ENCODE measurements at places on chromosomes 12 and 14.

DNA sequence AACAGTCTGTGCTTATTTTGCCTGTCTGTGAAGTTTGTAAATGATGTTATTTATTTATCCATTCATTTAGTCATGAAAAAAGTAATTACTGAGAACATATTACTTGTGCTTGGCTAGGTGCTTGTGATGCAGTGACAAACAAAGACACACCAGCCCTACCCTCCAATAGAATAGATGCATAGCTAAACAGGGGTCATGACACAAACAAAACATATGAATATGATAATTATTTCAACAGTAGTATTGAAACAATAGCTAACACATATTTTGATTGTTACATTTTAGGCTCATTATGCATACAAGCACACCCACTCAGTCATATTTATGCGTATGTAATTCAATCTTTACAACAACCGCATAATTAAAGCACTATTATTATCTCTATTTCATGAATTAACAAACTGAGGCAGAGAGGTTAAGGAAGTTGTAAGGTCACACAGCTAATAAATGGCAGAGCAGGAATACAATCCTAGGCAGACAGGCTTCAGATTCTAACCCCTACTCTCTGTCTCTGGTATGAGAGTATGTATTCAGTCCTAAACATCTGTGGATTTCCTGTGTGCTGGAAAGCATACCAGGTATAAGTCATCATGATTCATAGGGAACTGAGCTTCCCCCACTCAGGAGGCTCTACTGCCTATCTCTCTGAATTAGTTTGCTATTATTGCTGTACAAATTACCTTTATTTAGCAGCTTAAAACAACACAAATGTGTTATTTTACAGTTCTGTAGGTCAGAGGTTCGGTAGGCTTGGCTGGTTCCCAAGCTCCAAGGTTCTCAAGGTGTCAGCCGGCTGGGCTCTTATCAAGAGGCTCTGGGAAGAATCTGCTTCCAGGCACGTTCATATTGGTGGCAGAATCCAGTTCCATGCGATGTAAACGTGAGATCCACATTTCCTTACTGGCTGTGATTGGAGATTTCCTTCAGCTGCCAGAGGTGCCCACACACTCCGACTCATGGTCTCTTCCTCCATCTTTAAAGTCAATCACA is 509.4 kb downstream of the GALC start:
- no peak for DNase-seq

- DNase-seq: no peak
Measured at GRCh38 chr14:105458571-105458970, 16.1 kb upstream of the CRIP2 start.

DNA sequence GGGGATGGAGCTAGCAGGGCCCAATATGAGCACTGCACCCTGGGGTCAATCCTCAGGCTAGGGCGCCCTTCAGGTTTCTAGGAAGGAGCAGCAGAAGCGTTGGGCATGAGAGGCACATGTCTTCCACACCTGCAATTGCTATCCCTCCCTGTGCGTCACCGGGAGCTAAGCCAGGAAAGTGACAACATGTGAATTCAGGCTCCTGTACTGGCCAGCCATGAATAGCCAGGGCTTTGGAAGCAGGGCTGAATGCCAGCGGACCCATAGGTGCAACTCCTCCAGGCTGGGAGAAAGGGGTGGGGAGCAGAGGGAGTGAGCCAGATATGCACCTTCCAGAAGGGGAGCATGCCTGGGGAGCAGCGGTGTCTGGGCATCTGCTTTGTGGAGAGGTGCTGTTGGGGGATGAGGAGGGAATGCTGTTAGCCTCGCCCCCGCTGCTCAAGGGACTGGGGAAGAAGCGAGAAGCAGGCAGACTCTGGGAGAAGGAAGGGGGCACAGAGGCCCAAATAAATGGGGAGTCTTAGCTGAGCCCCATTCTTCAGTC is 6.1 kb downstream of the HOXC5 start:
- DNase-seq: no peak

GRCh38 chr12:42617622-42618021 is 28.1 kb upstream of the PRICKLE1 start:
- no peak for DNase-seq

DNA sequence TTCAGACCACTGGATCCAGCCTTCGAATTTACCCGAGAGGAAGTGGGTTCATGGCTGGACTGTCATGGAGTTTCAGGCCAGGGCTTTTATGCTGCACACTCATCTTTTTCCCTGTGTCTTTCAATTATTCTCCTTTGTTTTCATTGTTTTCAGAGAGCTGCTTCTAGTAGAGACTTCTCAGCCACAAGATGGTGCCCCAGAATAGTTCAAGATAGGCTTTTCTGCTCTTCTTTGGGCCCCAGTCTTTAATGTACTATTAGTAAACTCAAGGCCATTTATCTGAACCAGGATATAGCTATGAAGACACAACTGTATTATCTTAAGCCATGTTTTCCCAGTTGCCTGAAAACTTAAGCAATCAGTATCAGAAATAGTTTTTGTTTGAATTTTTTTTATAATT is 30.4 kb upstream of the PSMA6 start:
- no peak for DNase-seq

DNA sequence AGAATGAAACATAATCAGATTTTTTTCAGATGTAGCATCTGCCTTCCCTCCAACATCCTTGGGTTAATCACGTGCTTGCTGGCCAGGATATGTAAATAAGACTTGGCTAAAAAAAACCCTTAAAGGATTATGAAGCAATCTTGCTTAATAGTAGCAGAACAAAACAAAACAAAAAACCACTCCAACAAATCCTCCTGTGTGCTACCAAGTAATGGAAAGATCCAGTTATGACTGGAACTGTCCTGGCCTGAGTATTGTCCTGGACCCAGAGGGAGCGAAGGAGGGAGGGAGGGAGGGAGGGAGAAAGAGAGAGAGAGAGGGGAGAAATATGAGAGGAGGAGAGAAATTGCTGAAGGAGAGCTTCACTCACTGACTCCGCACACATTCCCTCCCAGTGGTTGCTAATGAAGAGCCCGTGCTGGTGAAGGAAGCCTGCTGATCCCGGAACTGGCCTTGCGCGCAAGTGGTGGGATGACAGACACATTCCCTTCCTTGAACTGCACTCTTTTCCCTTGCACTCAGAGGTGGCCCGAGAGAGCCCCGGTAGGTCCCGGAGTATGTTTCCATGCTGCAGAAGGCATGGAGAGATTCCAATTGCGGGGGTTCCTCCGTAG is 57.2 kb downstream of the HMGA2 start:
- no peak for DNase-seq

- no peak for DNase-seq
Measured at GRCh38 chr14:59358784-59359183, 106.4 kb downstream of the GPR135 start.

- DNase-seq: no peak
Measured at GRCh38 chr14:94328196-94328595, 5.1 kb upstream of the SERPINA6 start.

DNA sequence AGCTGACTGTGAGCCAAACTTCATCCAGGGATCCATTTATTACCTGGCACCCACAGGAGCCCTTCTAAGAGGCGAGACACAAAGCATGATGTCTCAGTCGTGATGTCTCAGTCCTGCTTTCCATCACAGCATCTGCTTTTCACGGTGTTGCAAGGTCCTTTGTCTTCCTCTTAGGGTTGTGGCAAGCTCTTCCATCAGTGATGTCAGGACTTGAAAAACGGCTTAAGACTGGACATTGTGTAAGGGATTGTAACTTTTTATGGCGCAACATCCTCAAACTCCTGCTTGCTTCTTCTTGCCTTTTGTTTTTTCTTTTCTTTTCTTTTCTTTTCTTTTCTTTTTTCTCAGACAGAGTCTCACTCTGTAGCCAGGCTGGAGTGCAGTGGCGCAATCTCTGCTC is 586.5 kb upstream of the TMEM132C start:
- no peak for DNase-seq

- DNase-seq: no peak
Measured at GRCh38 chr12:21940549-21941505, at the start of gene ABCC9. Gene ABCC9, minus strand, starts transcription at chr12:21941426. Its CDS starts 4,752 bp downstream, at chr12:21936674.

DNA sequence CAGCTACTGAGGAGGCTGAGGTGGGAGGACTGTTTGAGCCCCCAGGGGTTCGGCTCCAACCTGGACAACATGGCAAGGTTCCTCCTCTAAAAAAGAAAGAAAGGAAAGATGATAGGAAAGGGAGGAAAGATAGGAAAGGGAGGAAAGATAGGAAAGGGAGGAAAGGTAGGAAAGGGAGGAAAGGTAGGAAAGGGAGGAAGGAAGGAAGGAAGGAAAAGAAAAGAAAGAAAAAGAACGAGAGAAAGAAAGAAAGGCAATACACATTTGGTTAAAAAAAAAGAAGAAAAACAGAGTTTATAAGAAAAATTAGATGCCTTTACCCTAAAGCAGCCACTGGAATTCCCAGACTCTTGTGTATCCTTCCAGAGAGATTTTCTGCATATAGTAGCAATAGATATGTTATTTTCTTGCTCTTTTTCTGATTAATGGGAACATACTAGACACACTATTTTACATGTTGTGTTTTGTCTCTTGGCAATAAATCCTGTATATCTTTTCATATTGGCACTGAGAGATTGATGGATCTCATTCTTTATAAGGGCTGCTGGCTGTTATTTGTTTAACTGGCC is 12.2 kb downstream of the HNF1A start:
- DNase-seq: no peak

- DNase-seq: no peak
Measured at GRCh38 chr14:51095854-51096823, 1.2 kb upstream of the TRIM9 start.

DNA sequence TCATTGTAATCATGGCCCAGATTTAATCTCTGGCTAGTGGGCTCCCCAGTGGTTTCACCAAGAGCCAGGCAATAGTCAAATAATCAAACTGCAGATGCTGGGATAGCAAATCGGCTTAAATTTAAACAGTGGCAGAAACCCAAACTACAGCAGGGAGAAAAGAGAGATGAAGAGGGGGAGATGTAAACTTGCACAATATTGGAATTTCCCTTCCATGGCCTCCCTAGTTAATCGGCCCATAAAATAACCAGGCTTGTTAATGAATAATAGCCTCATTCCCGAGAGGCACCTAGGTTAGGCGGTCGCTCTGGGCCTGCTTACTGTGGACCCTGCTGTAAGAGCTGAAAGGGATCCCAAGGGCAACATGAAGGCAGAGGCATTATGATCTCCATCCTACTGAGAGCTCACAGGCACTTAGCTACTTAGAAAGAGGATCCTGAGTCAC is 116.2 kb downstream of the NUAK1 start:
- DNase-seq: no peak

DNA sequence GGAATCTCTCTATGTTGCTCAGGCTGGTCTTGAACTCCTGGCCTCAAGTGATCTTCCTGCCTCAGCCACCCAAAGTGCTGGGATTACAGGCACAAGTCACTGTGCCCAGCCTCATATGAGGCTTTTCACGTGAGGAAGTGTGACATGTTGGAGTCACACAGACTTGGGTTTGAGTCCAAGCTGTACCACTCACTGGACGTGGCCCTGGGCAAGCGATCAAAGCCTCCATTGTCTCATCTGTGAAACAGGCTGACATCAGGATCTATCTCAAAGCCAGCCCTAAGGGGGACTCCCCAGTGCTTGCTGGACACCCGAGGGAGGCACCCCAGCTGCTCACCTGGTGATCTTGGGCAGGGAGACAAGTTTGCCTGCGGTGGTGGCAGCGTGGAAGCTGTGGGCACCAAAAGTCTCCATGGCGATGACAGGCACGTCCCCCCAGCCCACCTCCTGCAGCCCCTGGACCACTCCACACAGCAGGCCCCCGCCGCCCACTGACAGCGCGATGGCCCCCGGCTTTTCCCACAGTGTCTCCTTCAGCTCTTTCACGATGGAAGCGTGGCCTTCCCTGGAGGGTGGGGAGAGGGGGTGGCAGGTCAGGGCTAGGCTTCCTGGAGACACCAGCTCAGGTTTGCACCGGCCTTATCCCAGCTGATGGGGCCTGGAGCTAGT is 6.7 kb downstream of the SDS start:
- no peak for DNase-seq

- no peak for DNase-seq
Measured at GRCh38 chr12:46942579-46942978, 116.8 kb upstream of the SLC38A4 start.

GRCh38 chr12:108587826-108588225 is 10.1 kb downstream of the TMEM119 start:
- no peak for DNase-seq

DNA sequence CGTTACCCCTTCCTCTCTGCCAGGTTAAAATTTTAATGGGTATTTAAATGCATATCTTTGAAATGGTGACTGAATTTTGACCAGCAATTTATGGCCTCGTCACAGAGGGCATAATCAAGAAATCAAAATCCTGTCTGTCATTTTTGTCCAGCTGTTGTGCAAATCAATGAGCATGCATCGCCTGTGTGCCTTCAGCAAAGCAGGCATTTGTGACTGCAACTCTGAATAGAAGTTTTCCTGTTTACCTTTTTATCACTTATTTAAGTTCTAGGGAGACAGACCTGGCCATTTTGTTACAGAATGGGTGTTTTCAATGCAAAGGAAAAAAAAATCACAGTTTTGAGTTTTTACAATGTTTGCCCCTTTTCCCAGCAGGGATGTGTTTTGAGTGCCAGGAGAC is 107.4 kb downstream of the PPM1A start:
- no peak for DNase-seq

- DNase-seq: no peak
Measured at GRCh38 chr14:103423050-103423461, 37.8 kb downstream of the MARK3 start.

DNA sequence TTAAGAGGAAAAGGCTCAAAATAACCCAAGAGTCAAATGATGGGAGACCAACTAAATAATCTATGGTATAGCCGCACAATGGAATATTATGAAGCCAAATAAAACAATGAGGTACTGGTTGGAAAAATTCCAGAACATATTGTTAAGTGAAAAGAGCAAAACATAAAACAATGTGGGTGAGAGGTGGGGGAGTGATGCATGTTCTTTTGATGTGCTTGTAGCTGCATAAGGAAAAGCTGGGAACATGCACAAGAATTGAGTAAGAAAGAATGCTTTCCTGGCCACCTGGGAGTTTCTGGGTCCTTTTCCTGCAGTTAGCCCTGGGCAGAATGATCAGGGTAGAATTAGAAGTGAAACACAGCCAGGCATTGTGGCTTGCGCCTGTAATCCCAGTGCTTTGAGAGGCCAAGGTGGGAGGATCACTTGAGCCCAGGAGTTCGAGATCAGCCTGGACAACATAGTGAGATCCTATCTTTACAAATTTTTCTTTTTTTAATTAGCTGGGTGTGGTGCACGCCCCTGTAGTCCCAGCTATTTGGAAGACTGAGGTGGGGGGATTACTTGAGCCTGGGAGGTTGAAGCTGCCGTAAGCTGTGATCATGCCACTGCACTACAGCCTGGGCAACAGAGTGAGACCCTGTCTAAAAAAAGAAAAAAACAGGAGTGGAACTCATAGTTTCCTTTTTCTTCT is 7.9 kb downstream of the ABCB9 start:
- no peak for DNase-seq
